ENCODE measurements at places on chromosomes 12 and 14.
A peak's percentile ranks its signal among the peaks of the same experiment; 100 is the strongest.

GRCh38 chr12:121789233-121789781 is 4.2 kb downstream of the RHOF start:
- peak; percentile 45 for DNase-seq

DNA sequence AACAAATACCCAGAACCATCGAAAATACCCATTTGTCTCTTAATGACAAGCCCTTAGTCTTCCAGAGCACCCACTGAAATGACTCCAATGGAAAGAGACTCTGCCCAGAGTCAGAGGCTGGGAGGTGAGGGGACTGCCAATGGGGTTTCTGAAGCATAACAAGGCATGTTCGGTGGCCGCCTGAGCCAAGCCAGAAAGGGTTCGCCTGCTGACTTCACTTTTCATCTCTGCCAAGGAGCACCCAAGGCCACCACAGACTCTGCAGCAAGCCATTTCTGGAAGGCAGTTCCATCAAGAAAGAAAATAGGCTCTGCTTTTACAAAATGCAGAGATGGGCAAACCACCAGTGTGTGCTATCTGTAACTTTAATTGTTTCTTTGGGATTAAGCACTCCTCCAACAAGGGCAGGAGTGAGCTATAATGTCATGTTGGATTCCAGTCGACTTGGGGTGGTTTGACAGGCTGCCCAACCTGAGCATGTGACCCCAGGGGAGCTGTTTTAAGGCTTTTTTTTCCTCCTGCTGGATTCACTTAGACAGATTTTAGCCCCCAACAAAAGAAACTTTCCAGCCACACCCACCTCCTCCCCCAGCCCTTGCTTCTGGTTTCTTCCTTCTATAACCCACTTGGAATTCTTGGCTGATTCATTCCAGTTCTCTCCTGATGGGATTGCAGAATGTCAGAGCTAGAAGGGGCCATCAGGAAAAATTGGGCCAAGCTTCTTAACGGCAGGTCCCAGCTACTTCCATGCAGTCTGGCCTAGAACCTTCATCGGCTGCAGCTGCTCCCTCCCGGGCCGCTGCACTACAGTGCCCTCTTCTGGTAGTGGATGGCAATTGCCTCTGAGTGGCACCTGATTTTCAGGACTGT is 24.1 kb downstream of the CKAP4 start:
- DNase-seq = peak; percentile 53

DNA sequence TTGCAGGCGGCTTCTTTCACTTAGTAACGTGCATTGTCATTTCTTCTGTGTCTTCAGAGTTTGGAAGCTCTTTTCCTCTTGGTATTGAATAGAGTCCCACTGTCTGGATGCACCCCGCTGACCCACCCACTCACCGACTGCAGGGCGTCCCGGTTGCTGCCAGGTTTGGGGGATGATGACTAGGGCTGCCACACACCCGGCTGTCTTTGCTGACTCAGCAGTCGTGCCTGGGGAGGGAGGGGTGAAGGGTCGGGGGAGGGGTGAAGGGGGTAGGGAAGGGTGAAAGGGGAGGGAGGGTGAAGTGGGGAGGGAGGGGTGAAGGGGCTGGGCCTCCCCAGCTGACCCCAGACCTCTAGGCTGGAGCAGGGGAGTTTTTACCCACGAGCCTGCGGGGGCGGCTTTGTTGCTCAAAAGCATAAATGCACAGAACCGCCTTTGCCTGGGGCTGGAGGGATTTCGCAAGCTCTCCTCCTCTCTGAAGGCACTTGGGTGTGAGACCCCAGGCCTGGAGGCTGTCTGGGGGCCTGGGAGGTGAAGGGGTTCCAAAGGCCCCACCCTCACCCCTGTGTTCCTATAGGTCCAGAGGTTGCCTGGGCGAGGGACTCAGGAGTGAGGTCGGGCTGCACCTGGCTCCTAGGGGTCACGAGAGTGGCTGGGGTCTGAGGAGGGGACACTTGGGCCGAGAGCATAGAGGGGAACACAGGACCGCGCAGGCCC is 31.3 kb upstream of the ULK1 start:
- DNase-seq = no peak

- no peak for DNase-seq
Measured at GRCh38 chr14:55789406-55789805, 209.4 kb downstream of the KTN1 start.

GRCh38 chr12:27572486-27573255 is 48.7 kb downstream of the PPFIBP1 start:
- no peak for DNase-seq

DNA sequence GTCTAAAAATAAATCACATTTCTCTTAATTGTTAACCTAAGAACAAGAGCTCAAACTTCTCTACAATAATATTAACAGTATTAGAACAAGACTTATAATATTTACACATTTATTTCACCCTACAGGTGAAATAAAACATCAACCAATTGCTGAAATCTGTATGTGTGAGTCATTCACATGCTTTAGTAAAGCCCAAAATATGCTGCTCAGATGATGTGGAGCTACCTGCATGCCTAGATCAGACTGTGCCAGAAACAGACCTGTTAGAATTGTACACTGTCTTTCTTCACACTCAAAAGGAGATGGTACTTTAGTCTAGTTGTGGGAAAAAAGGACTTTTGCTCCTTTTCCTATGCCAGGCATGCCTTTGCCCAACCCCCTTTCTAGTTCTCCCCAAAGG is 54.7 kb downstream of the RPS6KA5 start:
- DNase-seq = no peak
